Omental fat pad (tissue), 4 donors: ENCODE measurements at places on chromosomes 16 and 17. TPM values are rescaled to one million over a fixed set of nuclear protein-coding genes. Genes with fewer than 3 reads are reported as not detected.

TNK1 gene
- 0.95 TPM for total RNA-seq

DNA sequence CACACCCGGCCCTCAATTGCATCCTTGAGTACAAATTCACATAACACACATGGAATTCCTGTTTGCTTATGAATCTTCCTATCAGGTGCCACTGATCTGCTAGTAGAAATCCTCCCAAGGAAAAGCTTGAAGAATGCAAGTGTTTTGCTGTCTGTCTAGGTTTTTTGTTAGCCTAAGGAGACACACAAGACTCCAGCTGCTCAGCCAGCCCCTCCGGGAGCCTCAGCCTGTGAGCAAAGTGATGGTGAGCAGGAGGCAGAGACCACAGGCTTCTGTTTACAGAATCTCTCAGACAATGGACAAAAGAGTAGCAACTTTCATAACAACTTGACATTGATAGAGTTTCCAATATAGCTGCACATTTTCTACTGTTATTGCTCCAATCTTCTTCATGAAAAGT is 18.4 kb upstream of the PRKCA start:
- DNase-seq, result no peak

DNA sequence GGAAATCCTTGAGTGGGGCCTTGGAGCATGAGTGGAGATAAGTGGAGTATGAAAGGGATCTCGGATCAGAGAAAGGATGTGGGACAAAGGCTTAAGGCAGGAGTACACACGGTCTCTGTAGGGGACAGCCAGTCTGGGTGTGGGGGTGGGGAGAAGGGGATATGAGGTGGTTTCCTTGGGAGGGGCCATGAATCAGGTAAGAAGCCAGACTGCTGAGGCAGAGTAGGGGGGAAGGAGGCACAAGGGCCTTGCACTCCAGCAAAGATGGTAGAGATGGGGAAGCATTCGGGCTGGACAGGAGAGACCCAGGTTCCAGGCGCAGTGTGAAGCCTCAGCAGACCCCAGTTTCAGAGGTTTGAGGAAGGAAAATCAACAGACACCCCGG is 1.6 kb downstream of the HSD11B2 start:
- DNase-seq, result no peak

ITGA2B gene
- 1.6 TPM for total RNA-seq

TP53TG3C gene
- total RNA-seq, result not detected

CBFA2T3 gene
- 12.6 TPM for total RNA-seq

DNA sequence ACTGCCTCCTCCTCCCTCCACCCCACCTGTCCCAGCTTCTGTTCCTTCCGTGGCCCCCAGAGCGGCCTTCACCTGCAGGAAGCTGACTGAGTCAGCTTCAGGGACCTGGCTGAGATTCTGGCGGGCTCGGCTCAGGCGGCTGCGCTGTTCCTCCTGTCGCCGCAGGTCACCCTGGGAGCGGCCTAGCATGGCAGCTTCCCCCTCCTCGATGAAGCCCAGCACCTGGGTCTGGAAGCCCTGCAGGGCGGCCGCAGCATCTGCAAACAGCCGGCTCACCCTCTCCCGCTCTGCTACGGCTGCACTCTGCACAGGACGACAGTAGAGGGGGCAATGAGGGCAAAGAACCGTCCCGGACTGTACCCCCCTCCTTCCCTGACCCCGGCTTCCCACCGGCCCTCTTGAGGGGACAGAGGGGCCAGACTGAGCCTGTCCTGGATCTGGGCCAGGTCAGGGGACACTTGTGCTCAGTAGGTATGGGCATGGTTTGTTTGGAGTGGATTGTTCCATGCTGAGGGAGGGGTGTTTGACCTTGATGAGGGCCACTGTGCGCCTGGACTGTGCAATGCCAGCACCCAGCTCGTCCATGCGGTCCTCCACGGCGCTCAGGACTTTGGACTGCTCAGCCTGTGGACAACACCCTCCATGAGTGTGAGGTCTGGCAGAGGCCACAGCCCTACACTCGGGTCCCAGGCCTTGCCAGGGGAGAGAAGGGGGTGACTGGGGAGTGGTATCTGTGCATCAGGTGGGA is 2.0 kb downstream of the TRIM47 start:
- no peak for DNase-seq

OR3A2 gene
- total RNA-seq, result not detected

- no peak for DNase-seq
Observed at GRCh38 chr17:31900877-31901276, 631 bp downstream of the UTP6 start.

DNA sequence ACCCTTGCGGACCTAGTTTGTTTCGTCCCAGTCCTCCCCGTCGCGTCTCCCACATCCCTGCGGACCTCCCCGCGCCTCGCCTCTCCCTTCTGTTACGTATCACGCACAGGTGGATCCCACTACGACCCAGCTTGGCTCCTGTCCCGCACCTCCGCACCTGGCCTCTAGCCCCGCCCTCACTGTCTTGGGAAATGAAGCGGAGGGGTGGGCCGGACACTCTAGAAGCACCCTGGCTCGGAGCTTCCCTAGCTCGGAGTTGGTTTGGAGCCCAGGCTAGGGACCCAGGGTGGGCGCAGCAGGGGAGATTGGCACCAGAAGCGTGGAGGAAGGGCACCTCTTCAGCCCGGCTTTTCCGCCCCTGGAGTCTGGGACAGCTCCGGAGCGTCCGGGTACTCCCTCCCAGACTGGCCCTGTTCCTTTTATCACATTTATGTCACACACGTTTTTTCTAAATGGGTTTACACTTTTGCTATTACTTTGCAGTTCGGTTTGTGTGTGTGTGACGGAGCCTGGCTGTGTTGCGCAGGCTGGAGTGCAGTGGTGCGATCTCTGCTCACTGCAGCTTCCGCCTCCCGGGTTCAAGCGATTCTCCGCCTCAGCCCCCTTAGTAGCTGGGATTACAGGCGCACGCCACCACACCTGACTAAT is 1.4 kb upstream of the CEMP1 start:
- no peak for DNase-seq

GRCh38 chr17:42675348-42675964 is 1.3 kb downstream of the PLEKHH3 start:
- no peak for DNase-seq

GRCh38 chr16:71217506-71217905 is 13.0 kb downstream of the HYDIN start:
- DNase-seq, result no peak

PLSCR3 gene
- total RNA-seq, result 16.9 TPM

KCNJ18 gene
- not detected for total RNA-seq

GRCh38 chr17:81976332-81977210 is 858 bp upstream of the ASPSCR1 start:
- DNase-seq, result no peak

DNA sequence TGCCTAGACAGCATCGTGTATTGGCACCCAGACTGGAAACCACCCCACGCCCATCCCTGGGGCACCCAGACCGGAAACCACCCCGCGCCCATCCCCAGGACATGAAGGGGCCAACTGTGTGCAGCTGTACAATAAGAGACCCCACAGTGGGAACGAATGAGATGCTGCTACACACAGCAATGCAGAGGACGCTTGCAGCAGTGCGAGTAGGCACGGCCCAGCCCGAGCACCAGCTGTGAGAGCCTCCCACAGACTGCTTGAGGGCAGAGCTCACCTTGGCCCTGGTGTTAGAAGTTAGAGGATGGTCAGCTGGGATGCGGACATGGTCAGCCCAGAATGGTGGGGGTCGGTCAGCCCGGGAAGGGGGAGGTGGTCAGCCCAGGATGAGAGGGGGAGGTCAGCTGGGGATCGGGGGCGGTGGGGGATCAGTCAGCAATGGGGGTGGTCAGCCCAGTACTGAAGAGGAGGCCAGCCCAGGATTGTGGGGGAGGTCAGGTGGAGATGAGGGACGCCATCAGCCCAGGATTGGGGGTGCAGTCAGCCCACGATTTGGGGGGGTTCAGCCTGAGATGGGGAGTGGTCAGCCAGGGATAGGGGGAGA is 340.0 kb downstream of the C16orf95 start:
- DNase-seq, result no peak

DNA sequence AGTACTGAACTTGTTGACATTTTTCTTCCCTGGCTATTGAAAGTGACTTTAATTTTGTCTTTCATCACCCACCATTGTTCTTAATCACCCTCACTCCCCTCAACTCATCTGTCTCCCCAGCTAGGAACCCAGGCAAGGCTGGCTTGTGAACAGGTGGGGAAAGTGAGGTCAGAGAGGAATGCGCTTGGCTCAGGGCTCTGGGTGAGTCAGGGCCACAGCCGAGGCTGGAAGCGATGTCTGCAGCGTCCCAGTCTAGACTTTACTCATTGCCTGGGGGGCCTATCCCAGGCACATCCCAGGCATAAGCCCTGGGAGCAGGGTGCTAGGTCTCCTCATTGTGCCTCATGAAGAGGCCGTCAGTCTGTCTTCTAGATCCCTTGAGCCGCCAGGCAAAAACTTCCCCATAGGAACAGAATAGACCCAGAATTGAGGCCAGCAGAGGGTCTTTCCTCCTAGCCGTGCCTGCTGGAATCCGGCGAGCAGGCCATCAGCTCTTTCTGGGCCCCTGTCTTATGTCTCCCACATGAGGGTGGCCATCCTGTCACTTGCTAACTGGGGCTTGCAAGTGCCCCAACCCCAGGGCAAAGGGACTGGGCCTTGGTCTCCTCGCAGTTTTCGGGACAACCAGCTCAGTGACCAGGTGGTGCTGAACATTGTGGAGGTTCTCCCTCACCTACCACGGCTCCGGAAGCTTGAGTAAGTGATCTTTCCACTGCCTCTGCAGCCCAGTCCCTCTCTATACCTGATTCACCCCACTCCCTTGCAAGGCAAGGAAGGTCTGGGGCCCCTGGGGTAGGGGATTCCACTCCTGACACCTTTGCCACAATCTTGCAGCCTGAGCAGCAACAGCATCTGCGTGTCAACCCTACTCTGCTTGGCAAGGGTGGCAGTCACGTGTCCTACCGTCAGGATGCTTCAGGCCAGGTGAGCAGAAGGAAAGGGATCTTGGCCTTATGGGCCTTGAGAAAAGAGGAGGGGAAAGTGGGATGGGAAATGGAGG is 40.1 kb downstream of the NLRC5 start:
- DNase-seq, result no peak

DNA sequence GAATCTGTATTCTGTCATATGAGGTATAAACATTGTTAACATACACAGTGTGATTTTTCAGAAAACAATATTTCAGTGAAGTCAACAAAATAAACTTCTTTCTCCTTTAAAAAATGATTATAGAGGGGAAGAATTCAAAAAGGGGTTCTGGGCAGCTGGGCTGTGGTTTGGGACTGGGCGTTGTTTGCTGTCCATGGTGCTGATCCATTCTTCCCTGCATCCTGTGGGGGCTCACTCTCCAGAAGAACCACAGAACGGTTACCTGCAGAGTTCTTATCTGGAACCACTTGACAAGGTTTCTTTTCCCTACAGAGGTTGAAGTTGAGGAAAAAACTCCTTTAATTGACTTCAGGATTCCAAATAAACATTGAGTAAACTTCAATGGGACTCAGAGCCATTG is 1091.0 kb downstream of the CDH8 start:
- DNase-seq, result no peak

EVPLL gene
- not detected for total RNA-seq

- no peak for DNase-seq
Observed at GRCh38 chr17:39198186-39198566, 707 bp upstream of the CACNB1 start.

DNA sequence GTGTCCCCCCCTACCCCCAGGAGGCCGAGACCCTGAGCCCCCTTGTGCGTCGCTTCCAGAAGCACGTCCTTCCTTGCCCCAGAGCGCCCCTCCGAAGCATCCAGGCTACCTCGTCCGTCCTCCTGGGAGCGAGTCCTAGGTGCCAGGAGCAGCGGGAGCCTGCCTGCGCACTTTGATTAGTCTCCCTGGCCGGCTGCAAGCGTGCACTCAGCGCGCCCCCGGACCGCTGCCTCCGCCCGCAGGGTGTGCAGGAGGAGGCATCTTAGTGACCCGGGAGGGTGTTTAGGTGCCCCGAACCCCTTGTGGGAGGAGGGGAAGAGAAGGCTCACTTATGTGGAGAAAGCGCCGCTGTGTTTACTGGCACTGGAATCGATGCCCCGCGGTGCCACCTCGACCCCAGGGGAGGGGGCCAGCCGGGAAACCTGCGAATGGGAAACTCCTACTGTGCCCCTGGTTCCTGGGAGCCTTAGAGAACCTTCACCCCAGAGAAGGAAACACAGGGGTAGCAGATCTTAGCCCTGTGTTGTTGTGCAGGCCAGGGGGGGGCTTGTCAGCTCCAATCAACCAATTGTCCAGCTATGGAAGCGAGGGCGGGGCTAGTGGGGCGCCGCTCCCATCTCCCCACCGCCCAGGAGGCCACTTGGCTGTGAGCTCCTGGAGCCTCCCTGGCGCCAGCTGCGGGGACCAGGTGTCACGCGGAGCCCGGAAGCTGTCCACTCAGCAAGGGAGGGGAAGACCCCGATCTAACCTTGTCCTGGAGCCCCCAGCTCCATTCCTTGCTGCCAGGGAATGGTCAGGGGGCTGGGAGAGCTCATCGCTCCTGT is 922.8 kb upstream of the EEF2KMT start:
- no peak for DNase-seq

DNA sequence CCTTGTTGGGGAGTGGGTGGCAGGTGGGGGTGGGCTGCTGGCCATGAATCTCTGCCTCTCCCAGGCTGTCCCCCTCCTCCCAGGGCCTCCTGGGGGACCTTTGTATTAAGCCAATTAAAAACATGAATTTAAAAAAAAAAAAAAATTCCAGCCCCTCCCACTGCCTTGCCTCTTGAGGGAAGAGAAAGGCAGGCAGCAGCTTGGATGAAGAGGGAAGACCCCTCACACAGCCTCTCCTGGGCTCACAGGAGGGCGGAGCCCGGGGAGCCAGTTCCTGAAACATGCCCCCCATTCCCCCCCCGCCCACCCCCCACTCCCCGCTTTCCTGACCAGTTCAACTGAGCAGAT is 1.8 kb upstream of the TCAP start:
- DNase-seq, result no peak

DNA sequence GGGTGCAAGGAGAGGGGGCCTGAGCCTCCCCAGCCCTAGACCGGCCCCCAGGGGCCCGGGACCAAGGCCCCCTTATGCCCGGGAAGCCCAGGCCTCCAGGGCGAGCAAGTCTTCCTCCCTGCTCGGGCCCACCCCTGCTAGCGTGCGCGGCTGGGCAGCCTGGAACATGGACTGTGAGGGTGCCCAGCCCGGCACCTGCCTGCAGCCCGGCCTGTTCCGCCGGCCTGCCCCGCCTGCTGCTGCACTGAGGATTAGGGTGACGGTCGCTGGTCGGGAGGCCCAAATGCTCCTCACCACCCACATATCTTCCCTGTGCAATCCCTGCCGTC is 6.0 kb downstream of the HS3ST6 start:
- no peak for DNase-seq

IGFALS gene
- total RNA-seq, result 0.19 TPM

DNA sequence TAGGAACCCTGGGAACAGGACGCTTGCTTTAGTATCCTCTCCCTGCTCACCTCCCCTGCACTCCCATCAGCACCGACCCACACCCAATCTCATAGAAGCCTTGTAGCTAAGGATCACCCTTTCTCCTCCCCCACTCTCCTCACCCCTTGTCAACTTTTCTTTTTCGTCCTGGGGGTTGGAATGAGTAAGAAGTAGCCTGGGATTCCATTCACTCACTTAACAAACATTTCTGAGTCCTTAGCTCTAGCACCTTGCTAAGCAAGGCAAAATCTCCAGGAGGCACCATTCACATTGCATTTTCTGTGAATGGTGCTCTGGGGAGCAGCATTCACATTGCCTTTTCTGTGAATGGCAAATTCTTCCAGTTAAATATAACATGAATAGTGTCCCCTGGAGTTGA is 1.1 kb upstream of the PGAP3 start:
- no peak for DNase-seq

PRDM7 gene
- total RNA-seq, result not detected

LRRC36 gene
- 0.84 TPM for total RNA-seq

- no peak for DNase-seq
Observed at GRCh38 chr17:65678546-65678945, 117.1 kb upstream of the AXIN2 start.

AGRP gene
- total RNA-seq, result not detected

SLC5A10 gene
- total RNA-seq, result not detected
